RKO (cell line): ENCODE measurements at places on chromosomes 3 and 15.

- no peak for DNase-seq
Observed at GRCh38 chr15:89975482-89976245, 25.5 kb upstream of the ZNF710 start.

GRCh38 chr3:11329777-11330176, 57.6 kb downstream of the ATG7 start:
- DNase-seq: no peak

DNA sequence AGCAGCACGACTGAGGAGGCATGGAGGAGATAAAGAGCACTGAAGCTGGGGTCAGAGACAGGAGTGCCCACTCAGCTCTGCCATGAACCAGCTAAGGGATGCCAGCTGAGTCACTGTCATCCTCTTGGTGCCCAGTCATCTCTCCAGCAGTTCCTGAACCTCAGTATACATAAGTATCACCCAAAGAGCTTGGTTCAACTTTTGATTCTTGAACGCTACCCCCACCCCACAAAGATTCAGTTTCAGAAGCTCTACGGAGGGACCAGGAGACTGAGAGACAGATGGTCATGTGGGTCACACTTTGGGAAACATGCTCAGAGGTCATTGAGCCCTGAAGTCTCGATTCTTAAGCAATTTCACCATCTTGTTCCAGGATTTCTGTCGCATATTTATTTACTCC, 108.4 kb downstream of the ALDH1A2 start:
- DNase-seq: no peak

- DNase-seq: no peak
Observed at GRCh38 chr3:169272532-169272931, 391.0 kb downstream of the MECOM start.
